T-cell (primary cell): ENCODE measurements at places on chromosomes 3 and 15. TPM values are rescaled to one million over a fixed set of nuclear protein-coding genes. Genes with fewer than 3 reads are reported as not detected.
A peak's percentile ranks its signal among the peaks of the same experiment; 100 is the strongest.

DNA sequence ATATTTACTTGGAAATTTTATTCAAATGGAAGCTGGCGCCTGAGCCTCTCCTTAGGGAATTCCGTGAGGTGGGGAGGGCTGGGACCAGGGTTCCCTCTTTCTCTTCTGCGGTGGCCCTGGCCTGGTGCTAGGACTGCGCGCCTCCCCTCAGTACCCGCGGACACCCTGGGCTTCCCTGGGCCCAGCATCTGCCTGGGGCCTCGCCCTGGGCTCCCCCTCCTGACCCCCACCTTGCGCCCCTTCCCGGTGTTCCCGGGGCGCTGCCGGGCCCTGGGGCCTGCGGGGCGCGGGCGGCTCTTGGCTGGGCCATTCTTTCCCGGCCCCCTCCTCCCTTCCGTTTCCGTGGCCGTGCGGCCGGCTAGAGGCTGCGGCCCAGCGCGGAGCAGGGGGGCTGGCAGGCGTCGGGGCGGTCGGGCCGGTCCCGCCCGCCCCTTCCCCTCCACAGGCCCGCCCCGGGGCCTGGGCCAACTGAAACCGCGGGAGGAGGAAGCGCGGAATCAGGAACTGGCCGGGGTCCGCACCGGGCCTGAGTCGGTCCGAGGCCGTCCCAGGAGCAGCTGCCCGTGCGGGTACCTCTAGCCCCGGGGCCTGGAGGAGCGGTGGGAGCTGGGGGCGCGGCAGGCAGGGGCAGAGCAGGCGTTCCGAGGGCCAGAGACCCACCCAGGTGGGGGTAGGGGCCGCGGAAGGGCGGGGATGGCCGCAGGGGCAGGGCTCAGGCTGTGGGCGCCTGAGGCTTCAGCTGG is at the start of gene FES:
FES (plus strand) TSS at position 529 of the 743 bp plus-strand sequence. CDS start 542 bp downstream, outside the sequence.
- DNase-seq: no peak
- H3K27me3 ChIP-seq: no peaks in the 10 kb centered on the region
- H3K36me3 ChIP-seq: peaks cover 11% of the 10 kb centered on the region
- H3K4me1 ChIP-seq: peaks cover 23% of the 10 kb centered on the region
- no peak within 1 kb of the TSS for H3K4me3 ChIP-seq

LRTM1 gene
- total RNA-seq: not detected

DNA sequence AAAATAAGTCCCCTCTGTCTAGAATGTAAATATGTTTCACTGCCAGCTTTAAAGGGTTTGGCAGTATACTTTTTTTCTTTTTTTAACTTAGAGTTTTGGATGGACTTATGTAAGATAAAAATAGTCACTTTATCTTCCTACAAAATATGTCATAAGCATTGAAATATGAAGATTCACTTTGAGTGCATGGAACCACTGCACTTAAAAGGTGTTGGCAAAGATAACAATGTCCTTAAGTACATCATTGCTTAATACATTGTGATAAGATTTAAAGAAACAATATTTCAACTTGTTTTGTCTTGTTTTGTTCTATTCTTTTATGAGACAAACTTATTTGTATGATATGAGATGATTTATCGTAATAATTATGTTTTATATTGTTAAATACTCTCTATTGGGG is 66.3 kb upstream of the NAALADL2 start:
- H3K27me3 ChIP-seq: no peaks in the 10 kb centered on the region
- H3K36me3 ChIP-seq: no peaks in the 10 kb centered on the region
- H3K4me3 ChIP-seq: no peak overlapping the region
- no peak overlapping the region for H3K27ac ChIP-seq
- no peaks in the 10 kb centered on the region for H3K4me1 ChIP-seq

HDAC11 gene
- 7.9 TPM for total RNA-seq

GRAMD2A gene
- not detected for total RNA-seq

GRCh38 chr3:12425850-12426579 is 58.3 kb upstream of the TSEN2 start:
- no peak for DNase-seq
- H3K27ac ChIP-seq: no peak overlapping the region
- no peaks in the 10 kb centered on the region for H3K4me1 ChIP-seq
- no peak overlapping the region for H3K4me3 ChIP-seq
- H3K27me3 ChIP-seq: peaks cover 11% of the 10 kb centered on the region

SLC15A2 gene
- total RNA-seq: 1.8 TPM

DNA sequence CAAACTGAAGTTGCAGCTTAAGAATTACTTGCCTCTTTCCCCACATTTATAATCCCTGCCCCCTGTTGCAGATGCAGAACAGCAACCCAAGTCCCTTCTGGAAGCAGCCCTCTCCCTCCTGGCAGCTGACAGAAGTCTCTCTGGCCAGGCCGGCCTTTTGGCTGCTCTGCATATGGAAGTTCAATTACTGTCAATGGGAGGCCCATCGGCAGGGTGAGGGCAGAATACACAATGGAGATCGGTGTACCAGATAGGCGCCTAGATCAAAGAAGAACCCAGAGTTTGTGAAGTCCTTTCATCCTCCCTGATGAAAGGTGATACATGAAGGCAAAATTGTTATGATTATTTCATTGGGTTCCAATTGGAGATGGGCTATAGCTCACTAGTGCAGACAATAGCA is 327.9 kb upstream of the CTNNB1 start:
- no peaks in the 10 kb centered on the region for H3K27me3 ChIP-seq
- H3K4me3 ChIP-seq: no peak overlapping the region
- no peaks in the 10 kb centered on the region for H3K4me1 ChIP-seq
- no peaks in the 10 kb centered on the region for H3K36me3 ChIP-seq
- H3K27ac ChIP-seq: no peak overlapping the region

MEIS2 gene
- not detected for total RNA-seq

SH2D7 gene
- not detected for total RNA-seq

DNA sequence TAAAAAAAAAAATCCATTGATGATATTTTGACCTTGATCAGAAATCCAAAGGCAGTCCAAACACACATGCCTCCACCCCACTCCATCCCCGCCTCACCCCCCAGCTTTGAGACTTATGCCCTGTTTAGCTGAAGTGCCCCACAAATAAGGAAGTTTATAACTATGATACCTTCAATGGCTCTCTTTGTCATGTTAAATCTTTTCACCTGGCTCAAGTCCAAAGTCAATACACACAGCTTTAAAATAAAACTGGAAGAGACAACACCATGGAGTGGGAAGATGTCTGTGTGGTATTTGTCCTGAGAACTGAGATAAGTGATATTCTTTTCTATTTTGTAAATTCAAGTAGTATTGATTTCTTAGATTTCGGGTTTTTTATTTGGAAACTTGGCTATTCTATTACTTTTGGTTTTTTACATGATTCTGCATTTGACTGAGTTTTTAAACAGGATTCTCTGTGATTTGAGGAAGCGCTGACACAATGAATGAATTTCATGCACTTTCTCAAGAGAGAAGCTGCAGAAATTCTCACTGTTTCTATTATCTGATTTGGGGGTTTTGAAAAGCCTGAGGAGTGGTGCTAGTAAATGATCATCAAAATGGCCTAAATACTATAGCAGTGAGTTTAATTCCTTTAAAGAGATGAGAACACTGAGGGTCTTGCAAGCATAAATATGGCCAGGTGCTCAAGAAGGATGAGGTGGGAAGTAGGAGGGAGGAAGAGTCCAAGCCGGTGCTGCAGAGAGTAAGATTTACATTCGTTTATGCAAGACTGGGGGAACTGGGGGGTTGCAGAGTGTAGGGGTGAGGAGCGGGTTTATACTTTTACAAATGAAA is 5.2 kb downstream of the FOXB1 start:
- H3K4me3 ChIP-seq: no peak overlapping the region
- H3K27me3 ChIP-seq: peaks cover 17% of the 10 kb centered on the region
- no peak overlapping the region for H3K27ac ChIP-seq

PLA2G4E gene
- not detected for total RNA-seq

PLSCR4 gene
- not detected for total RNA-seq

DNA sequence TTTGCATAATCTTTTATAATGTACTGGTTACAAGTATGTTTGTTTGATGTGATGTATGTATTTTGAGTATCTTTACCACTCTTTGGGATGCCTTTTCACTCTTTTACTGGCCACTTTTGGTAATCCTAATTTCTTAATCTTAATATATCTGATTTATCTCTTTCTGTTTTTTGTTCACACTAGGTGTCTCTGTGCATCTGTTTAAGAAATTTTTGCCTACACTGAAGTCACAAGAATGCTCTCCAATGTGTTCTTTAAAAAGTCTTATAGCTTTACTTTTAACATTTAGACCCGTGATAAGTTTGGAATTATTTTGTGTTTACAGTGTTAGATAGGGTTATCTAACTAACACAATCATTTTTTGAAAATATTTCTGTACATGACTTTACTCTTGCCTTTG is 659.1 kb downstream of the SI start:
- H3K36me3 ChIP-seq: no peaks in the 10 kb centered on the region
- no peaks in the 10 kb centered on the region for H3K27me3 ChIP-seq
- H3K27ac ChIP-seq: no peak overlapping the region
- DNase-seq: no peak

DNA sequence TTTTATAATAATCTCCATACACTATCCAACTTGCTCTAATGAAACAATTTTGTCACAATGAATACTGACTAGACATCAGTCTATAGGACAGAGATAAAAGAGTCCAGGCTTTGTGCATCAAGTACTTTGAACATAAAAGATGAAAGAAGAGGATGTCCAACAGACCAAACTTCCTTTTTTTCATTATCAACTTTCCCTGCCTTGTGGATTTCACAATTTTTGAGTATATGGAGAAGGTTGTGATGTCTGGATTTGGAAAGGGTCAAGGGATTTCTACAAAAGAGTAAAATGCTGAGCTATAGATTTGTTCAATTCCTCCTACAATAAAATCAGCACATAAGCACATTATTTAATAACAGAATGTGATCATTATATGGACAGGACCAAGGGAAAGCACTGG is 25.7 kb downstream of the CD47 start:
- H3K4me1 ChIP-seq: peaks cover 9% of the 10 kb centered on the region
- peaks cover 50% of the 10 kb centered on the region for H3K36me3 ChIP-seq
- H3K27ac ChIP-seq: no peak overlapping the region
- H3K4me3 ChIP-seq: no peak overlapping the region
- H3K27me3 ChIP-seq: no peaks in the 10 kb centered on the region

DNA sequence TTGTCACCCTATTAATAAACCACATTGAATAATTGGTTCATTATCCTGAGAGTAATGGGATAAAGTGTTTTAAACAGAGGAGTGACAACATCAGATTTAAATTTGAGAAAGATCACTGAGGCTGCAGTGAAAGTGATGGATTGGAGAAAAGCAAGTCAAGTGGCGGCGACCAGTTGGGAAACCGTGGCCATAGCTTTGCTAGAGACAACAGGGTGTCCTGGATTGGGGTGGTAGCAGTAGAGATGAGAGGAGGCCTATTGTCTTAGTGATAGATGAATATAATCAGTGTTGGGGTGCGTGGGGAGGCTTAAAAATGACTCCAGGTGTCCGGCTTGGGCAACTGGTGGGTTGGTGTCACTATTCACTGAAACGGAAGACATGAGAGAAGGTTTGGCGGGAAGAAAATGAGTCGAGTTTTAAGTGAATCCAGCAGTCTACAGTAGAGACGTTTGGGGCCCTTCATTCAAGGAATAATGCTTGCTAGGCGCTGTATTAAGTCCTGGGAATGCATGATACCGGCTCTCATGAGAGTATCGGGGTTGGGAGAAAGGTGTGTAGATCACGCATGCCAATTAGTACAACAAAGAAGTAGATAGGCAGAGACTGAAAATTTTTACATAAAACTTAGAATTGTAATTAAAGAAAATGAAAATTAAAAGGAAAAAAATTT is 819 bp downstream of the NEK4 start:
- no peaks in the 10 kb centered on the region for H3K36me3 ChIP-seq
- peaks cover 3% of the 10 kb centered on the region for H3K4me1 ChIP-seq
- peak overlapping the region; percentile 41 for H3K27ac ChIP-seq
- H3K4me3 ChIP-seq: peak overlapping the region; percentile 64
- no peak for DNase-seq

- H3K4me3 ChIP-seq: no peak overlapping the region
- H3K36me3 ChIP-seq: no peaks in the 10 kb centered on the region
- no peaks in the 10 kb centered on the region for H3K4me1 ChIP-seq
- no peak overlapping the region for H3K27ac ChIP-seq
- peaks cover 2% of the 10 kb centered on the region for H3K27me3 ChIP-seq
- DNase-seq: no peak
Measured at GRCh38 chr3:142982038-142982773, 18.7 kb upstream of the PAQR9 start.

DNA sequence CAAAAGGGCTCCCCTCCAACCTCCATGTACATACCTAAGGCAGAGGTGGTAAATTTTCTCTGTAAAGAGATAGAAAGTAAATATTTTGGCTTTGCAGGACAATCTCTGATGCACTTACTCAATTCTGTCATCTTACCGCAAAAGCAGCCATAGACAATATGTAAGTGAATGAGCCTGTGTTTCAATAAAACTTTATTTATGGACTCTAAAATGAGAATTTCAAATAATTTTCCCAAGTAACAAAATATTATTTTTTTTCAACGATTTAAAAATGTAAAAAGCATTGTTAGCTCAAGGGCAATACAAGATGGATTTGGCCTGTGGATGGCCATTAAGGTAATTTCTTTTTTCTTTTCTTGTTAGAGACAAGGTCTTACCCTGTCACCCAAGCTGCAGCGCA is 44.7 kb downstream of the SHQ1 start:
- no peaks in the 10 kb centered on the region for H3K36me3 ChIP-seq
- no peaks in the 10 kb centered on the region for H3K4me1 ChIP-seq
- no peak overlapping the region for H3K27ac ChIP-seq
- no peaks in the 10 kb centered on the region for H3K27me3 ChIP-seq
- DNase-seq: no peak

DNA sequence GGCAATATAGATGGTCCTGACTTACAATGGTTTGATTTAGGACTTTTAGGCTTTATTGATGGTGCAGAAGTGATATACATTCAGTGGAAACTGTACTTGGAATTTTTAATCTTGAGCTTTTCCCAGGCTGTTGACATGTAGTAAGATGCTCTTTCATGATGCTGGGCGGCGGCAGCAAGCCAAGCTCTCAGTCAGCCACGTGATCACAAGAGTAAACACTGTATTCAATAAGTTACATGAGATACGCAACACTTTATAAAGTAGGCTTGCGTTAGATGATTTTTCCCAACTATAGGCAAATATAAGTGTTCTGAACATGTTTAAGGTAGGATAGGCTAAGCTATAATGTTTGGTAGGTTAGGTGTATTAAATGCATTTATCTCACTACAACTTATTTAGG is 17.9 kb downstream of the PARP9 start:
- H3K27ac ChIP-seq: no peak overlapping the region
- DNase-seq: no peak
- no peaks in the 10 kb centered on the region for H3K4me1 ChIP-seq
- no peaks in the 10 kb centered on the region for H3K27me3 ChIP-seq
- peaks cover 67% of the 10 kb centered on the region for H3K36me3 ChIP-seq

GRCh38 chr3:152348436-152349177 is 79.9 kb downstream of the MBNL1 start:
- no peaks in the 10 kb centered on the region for H3K27me3 ChIP-seq
- H3K4me3 ChIP-seq: no peak overlapping the region
- no peak for DNase-seq
- H3K27ac ChIP-seq: peak overlapping the region; percentile 3
- H3K4me1 ChIP-seq: no peaks in the 10 kb centered on the region
- no peaks in the 10 kb centered on the region for H3K36me3 ChIP-seq

IGSF10 gene
- total RNA-seq: not detected

DNA sequence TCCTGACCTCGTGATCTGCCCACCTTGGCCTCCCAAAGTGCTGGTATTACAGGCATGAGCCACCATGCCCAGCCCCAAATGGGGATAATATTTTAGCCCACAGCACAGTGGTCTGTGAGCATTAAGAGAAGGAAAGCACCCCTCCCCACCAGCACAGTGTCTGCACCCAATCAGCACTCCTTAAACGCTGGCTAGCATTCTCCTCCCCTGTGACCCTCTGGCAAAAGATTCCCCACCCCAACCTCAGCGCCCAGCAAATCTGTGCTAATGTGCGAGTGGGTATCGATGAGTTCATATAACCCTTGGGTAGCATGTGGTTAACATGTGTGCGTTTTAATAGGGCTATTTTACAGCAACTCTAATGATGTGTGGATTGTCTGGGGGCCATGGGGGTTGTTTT is 18.3 kb upstream of the EPHB3 start:
- no peaks in the 10 kb centered on the region for H3K4me1 ChIP-seq
- no peak overlapping the region for H3K4me3 ChIP-seq
- H3K27ac ChIP-seq: no peak overlapping the region
- H3K27me3 ChIP-seq: peaks cover 49% of the 10 kb centered on the region
